ENCODE measurements at places on chromosomes 2 and 18. TPM values are rescaled to one million over a fixed set of nuclear protein-coding genes. Genes with fewer than 3 reads are reported as not detected.

HRH4 gene
- polyA plus RNA-seq: not detected

AMER3 gene
- polyA plus RNA-seq: 0.37 TPM

SIX3 gene
- polyA plus RNA-seq: not detected

COX7A2L gene
- polyA plus RNA-seq: 222 TPM

FOXI3 gene
- not detected for polyA plus RNA-seq

CRYGD gene
- not detected for polyA plus RNA-seq

ROCK1 gene
- polyA plus RNA-seq: 9.1 TPM

FSHR gene
- polyA plus RNA-seq: not detected

MYO5B gene
- 13.6 TPM for polyA plus RNA-seq

DCDC2C gene
- polyA plus RNA-seq: not detected

GYPC gene
- polyA plus RNA-seq: 78.4 TPM

COL4A3 gene
- polyA plus RNA-seq: 0.44 TPM

WDPCP gene
- polyA plus RNA-seq: 2.4 TPM

CAPN14 gene
- 0.06 TPM for polyA plus RNA-seq

RGPD4 gene
- polyA plus RNA-seq: not detected

VIT gene
- polyA plus RNA-seq: 0.31 TPM

ITGA4 gene
- polyA plus RNA-seq: 1.7 TPM

CDH19 gene
- polyA plus RNA-seq: 2.6 TPM

ROCK2 gene
- 10.7 TPM for polyA plus RNA-seq

HSBP1L1 gene
- 51.6 TPM for polyA plus RNA-seq

UGT1A4 gene
- not detected for polyA plus RNA-seq

KCNK3 gene
- 2.8 TPM for polyA plus RNA-seq

TTR gene
- polyA plus RNA-seq: 15.3 TPM

FBXO48 gene
- 0.62 TPM for polyA plus RNA-seq

RNPEPL1 gene
- 136 TPM for polyA plus RNA-seq

LYG2 gene
- polyA plus RNA-seq: not detected

SPATA3 gene
- polyA plus RNA-seq: not detected

CD226 gene
- polyA plus RNA-seq: 0.23 TPM

C2orf92 gene
- 4.2 TPM for polyA plus RNA-seq

GALNT5 gene
- 1.5 TPM for polyA plus RNA-seq

CAVIN2 gene
- polyA plus RNA-seq: 6.2 TPM

LOXL3 gene
- polyA plus RNA-seq: 1.6 TPM

DNER gene
- 1.6 TPM for polyA plus RNA-seq

LRRC30 gene
- not detected for polyA plus RNA-seq

NPC1 gene
- polyA plus RNA-seq: 11.9 TPM

SNORC gene
- polyA plus RNA-seq: 2.1 TPM

CD8B gene
- 0.78 TPM for polyA plus RNA-seq

XDH gene
- polyA plus RNA-seq: 0.15 TPM

ADRA2B gene
- polyA plus RNA-seq: 0.19 TPM

ACTG2 gene
- 143 TPM for polyA plus RNA-seq

TCF7L1 gene
- 4.3 TPM for polyA plus RNA-seq

All from stomach (tissue), 19 donors.